ENCODE measurements at places on chromosomes 5 and 9.

DNA sequence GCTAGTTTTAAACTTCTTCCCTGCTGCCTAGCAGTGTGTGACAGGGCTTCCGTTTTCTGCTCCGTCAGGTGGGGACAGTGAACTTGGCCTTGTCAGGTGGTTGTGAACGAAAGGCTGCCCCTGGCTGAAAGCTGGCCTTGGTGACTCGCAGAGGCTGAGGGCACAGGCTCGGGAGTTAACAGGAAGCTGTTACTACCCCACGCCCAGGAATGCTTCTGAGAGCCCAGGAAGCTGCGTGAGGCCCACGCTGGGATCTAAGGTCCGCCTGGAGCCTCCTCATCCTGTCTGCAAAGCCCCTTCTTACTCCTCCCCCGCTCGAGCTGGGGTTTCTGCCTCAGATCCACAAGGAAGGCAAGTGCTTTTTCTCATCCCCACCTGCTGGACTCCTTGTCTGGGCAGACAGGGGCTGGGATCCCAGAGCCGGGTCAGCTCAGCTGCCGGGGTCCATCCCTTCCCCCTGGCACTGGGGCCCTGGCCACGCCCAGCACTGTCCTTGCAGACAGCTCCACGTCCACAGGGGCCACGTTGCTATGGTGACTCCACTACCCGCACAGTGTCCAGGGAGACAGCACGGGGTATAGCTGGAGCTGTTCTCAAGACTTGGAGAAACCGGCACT lies 124.7 kb upstream of the TBC1D2 start:
- DNase-seq: no peak

DNA sequence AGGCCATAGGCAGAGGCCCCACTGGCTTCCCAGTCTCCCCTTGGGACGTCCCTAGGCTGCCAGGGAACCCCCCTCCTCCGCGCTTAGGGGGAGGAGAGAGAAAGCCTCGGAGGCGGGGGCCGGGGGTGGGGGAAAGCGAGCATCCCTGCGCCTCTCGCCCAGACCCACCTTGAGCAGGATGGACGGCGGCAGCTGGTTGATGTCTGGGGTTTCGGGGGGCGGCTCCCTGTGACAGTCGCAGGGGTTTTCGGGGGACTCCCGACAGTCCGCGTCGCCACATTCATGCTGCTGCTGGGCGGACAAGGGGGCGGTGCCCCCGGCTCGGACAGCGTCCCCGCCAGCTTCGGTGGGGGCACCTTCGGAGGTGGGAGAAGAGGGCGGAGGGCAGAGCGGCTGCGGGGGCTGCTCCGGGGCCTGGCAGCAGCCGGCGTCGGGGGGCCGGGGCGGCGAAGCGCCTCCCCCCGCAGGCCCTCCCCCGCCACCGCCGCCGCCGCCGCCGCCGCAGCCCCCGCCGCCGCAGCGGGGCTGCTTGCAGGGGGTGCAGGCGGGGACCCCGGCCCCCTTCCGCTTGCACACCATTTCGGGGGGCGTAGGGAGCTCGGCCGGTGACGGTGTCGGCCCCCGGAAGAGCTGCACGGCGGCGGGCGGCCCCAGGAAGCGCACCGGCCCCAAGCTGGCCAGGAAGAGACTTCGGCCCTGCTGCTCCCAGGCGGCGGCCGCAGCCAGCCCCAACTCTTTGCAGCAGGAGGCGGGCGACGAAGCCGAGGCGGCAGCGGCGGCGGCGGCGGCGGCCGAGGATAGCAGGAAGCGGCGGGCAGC lies 1.2 kb downstream of the FBXL17 start:
- peak; percentile 63 for DNase-seq

DNA sequence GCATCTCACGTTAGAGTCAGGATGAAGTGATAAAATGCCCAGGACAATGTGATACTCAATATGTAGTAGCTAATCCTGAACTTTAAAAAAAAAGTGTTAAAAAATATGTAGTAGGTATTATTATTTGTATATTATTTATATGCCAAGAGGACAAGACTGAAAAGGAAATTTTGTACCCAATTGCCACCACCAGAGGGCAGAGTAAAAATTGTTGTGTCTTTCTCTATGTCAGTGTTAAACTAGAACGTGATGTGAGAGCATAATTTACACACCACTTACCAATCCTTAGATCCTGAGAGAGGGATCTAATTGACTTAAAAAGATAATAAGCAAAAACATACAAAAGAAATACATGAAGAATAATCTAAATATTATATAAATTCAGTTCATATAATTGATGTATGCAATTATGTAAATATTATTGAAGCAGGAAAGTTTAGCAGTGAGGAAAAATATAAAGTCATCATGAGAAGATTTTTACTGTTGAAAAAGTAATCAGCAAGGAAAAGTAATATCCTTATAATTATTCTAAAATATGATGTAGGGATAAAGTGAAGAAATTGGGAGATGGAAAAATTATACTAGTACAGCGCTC lies 288.9 kb downstream of the RAB3C start:
- no peak for DNase-seq

DNA sequence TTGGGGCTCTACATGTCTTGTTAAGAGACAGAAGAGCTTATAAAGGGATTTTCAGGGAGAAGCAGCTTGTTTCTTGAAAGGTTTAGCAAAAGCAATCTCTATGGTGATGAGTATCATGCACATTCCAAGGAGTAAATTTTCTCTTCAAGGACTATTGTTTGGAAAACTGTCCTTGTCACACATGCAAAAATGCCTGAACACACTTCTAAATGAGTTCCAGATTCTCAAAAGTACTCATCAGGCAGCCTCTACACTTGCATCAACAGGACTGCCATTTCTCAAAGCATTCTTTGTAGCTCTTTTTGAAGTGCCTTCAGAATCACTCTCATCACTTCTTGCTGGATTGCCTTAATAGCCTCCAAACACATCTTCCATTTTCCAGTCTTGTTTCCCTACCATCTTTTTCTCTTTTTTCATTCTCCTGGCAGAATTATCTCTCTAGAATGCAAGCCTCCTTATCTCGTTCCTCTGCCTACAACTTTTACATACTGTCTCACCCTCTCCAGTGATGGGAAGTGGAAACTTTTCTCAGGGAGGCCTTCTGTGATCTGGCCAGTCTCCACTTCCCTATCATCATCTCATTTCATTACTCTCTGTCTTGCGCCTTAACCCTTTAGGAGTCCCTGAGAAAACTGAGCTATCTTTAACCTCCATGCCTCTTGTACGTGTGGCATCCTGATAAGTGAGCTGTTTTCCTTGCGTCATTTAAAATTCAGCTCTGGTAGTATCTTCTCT lies 631.5 kb upstream of the TLE4 start:
- no peak for DNase-seq

DNA sequence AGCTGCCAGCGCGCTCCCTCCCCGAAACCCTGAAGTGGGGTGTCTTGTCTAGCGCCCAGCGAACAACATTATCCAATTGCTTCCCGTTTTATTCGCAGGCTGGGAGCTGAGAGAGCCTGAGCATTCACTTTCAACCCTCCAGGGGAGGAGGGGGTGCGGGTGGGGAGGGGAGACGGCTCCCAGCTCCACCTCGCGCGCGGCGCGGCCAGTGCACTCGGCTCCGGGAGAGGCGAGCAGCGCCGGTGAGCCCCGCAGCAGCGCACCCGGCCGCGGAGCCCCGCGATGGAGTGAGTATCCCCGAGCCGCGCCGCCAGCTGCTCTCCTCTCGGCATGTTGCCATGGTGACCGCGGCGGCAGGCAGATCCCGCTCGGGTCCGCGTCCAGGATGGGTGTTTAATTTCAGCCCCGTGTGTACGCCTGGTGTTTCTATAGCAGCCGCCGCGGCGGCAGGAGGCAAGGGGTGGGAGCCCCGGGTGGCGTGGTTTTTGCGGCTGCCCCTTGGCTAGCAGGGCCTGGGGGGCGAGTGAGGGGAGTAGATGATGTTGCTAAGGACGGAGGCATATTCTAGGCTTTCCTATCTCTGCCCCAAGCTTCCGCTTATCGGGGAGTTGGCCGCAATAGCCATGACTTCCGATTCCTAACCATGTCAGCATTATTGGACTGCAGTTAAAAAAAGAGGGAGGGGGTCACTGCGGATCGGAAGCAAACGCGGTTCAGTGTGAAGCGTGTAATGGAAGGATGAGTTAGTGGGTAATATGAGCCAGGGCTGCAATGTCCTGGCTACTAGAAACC lies 139.2 kb upstream of the PALM2AKAP2 start:
- DNase-seq: peak; percentile 59

DNA sequence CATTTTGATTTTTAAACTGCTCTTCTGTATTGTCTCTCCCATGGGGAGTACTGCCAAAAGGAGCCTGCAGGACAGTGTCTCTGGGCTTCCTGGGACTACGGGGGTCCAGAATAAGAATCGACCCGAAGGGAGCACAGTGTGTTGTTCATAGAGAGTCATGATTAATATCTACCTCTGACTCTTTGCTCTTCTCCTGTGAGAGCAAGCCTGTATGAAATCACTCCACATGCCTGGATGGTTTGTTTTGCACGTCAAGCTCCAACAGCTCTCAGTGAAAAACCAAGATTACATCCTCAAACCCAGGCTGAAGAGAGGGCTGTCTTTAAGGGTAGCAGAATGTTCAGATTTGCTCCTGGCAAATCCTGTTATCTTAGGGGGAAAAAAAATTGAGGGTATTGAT lies 1860.0 kb upstream of the WWC1 start:
- DNase-seq: no peak

DNA sequence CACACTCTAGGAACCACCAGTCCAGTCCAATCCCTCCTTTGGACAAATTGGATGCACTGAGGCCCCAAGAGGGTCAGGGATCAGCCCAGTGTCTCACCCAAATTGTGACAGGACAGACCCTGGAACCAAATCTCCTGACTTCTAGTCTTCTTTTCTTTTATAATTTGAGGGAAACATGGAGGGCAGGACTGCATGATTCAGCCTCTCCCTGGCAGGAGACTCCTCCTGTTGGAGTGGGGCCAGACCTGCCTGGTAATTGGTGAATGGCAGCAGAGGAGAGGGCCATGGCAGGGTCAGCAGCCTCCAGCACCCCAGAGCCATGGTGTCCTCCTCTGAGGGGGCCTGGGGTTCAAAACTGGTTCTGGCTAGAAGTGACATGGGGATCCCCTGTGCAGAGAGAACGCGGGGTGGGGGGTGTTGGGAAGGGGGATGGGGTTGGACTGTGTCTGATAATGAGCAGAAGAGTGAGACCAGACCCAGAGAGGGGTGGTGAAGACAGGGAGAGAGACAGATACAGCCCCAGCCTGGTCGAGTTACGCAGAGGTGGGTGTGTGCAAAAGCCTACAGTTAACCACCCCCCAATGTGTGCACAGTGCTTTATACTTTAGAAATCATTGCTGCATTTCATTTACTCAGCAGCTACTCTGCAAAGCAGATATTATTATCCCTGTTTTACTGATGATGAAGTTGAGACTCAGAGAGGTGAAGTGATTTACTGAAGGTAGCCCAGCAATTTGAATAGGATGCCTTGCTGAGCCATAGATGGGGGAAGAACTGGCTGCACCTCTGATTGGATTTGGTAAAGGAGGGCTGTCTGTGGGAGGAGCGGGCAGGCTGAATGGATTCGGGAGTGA lies 3.8 kb upstream of the SYNPO start:
- DNase-seq: peak; percentile 55

All from left ventricle myocardium inferior (tissue), 1 donor.